ENCODE measurements at places on chromosomes 16 and 17.

GRCh38 chr17:44389281-44389680 is at the start of gene ITGA2B:
TSS of gene ITGA2B (minus strand) at chr17:44389649. CDS start at chr17:44389473, 176 bp downstream.
- no peak for DNase-seq

DNA sequence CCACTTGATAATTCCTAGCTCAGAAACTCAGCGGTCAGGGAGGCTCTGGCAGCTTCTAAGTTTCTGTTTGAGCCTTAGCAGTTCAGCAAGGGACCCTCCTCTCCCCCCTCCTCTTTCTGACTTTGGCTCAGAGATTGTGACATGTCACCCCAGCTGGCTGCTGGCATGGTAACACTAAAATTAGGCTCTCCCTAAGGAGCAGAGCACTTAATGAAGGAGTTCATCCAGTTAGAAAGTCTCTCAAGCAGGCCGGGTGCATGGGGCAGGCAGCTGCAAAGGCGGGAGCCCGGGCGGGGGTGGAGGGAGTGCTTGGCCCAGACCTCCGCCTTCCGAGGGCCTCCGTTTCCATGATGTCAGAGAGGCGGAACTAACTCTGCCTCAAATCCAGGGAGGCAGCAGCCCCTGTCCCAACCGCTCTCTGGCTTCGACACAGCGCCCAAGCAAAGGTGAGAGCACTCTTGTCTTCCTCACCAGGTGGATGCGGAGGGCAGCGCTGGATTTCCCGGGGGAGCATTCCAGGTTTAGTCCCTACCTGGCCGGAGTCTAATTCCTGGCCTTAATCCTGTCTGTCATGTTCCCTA is 128.0 kb upstream of the PLCG2 start:
- no peak for DNase-seq

- DNase-seq = no peak
Observed at GRCh38 chr17:74490716-74491115, 24.3 kb downstream of the CD300A start.

- DNase-seq = no peak
Observed at GRCh38 chr16:89618109-89618998, 4.9 kb downstream of the DPEP1 start.

GRCh38 chr17:70675070-70675590 is 505.8 kb downstream of the KCNJ2 start:
- no peak for DNase-seq

- DNase-seq = no peak
Observed at GRCh38 chr17:58224315-58224714, 5.3 kb upstream of the MKS1 start.

DNA sequence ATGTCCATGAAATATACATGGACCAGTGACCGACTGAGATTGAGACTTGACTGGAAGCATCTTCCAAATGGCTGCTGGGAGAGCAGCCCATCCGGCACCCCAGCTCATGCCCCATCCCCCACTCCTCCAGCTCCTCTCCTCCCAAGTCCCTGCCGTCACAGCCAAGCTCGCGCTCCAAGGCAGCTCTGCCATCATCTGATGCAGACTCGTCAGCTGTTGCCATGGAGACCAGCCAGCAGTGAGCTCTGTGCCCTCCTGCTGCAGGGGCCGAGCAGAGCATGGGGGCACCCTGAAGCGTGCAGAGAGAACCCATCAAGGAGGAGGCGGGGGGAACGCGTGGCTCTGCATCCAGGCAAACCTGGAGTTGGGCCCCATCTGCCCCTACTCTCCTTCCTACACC is 74.5 kb upstream of the TNRC6C start:
- peak; percentile 74 for DNase-seq

GRCh38 chr17:79078476-79079190 is 4.0 kb downstream of the ENGASE start:
- DNase-seq = no peak

- no peak for DNase-seq
Observed at GRCh38 chr17:49488612-49489011, 6.5 kb upstream of the NGFR start.

DNA sequence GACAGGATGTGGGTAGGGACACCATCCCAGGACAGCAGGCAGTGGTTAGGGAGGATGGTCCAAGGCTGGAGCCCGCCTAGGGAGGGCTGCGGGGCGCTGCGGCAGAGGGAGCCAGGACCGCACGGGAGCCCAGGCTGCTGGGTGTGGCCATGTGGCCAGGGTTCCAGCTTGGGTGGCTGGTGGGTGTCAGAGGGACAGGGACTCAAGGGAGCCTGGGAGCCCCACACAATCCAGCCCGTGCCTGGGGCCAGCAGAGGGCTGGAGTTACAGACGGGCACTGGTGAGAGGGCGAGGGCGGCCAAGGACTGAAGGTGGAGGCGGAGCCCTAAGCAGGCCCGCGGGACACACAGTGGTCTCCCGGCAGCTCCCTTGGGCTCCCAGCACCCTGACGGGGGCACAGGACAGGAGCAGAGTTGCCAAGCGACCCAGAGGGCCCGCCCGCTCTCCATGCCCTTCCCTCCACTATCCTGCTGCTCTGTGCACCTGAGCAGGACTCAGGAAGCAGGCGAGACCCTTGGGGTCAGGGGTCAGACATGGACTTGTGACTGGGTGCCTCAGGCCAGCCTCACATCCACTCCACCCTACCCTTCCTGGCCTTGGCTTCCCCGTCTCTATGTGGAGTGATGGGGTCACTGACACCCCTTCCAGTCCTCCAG is 7.1 kb downstream of the MRPL28 start:
- DNase-seq = no peak

GRCh38 chr16:47599512-47599911 is 138.4 kb downstream of the PHKB start:
- no peak for DNase-seq

- DNase-seq = no peak
Observed at GRCh38 chr17:69223809-69224208, 4.8 kb downstream of the ABCA10 start.

GRCh38 chr16:88700636-88701482 is 5.3 kb downstream of the RNF166 start:
- peak; percentile 96 for DNase-seq

GRCh38 chr16:65936096-65936495 is 430.4 kb upstream of the CDH5 start:
- no peak for DNase-seq

DNA sequence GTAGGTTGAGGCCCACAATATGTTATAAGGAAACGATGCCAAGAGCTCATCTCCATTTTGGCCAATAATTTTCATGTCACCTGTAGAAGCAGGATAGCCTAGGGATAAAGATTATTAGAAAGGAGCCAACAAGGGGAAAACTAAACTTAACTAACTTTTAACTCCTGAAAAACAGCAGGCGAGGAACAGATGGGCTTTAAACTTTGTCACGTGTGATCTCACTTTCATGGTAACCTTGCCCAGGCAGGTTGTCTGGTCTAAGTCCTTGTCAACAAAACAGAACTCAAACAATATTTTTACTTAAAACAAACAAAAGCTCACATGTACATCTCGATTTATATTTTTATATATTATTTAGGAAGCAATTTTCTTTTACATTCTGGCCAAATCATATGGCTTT is 1672.0 kb downstream of the TP53TG3F start:
- DNase-seq = no peak
